Upper lobe of right lung (tissue), 1 donor: ENCODE measurements at places on chromosomes 1 and 21.

- DNase-seq = no peak
These were observed 172.7 kb downstream of the RASAL2 start for GRCh38 chr1:178266619-178267066.

DNA sequence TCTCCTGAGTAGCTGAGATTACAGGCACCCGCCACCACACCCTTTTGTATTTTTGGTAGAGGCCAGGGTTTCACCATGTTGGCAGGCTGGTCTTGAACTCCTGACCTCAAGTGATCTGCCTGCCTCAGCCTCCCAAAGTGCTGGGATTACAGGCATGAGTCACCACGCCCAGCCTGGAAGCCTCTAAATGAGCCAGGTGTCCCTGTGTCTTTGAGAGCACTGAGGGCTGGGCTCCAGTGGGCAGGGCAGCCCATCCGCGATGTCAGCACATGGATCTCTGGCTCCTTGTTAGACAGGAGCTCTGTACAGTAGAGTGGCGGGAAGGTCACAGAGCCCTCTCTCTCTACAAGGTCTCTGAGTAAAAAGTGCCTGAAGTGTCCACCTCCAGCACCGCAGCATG is 124.3 kb downstream of the PGBD5 start:
- DNase-seq = no peak

- no peak for DNase-seq
These were observed 105.6 kb downstream of the PLPP3 start for GRCh38 chr1:56473582-56474270.

- no peak for DNase-seq
These were observed 26.4 kb downstream of the CD48 start for GRCh38 chr1:160685266-160685665.

GRCh38 chr1:226051365-226051764 is 11.2 kb upstream of the H3-3A start:
- DNase-seq = no peak
